ENCODE measurements at places on chromosomes 4 and X.

DNA sequence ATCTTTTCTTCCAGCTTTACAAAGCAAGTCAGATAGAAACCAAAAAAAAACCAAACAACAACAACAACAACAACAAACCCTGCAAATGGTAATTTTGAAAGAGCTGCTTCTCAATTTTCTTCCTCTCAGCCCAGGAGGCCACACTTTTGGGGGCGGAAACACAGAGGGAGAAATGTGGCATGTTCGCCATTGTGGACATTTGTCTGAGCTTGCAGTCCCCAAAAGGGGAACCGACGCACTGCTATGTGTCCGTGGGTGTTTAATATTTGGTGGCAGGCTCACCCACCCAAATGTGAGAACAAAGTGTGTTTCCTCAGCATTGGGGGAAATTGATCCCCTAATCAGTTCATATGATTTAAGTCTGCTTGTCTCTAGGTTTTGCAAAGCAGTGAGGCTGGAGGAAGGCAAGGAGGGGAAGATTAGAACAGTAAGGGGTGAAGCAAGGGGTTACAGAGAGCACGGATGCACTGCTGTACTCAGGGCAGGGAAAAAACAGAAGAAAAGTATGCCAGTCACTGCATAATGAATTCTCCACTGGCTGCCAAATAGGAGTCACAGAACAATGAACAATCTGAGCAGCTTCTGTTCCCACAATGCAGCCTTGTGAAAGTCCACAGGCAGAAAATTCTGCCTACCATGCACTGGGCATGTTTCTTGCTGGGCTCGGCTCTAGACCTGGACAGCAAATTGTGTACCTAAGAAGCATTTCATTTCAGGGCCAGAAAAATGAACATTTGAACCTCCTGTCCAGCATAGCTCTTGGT is 74.7 kb upstream of the GPM6B start:
- peak; percentile 25 for DNase-seq

- DNase-seq, result no peak
These were observed 132.9 kb upstream of the IGFBP7 start for GRCh38 chr4:57243076-57243475.

- no peak for DNase-seq
These were observed 618 bp upstream of the FOXO4 start for GRCh38 chrX:71095033-71095432.

DNA sequence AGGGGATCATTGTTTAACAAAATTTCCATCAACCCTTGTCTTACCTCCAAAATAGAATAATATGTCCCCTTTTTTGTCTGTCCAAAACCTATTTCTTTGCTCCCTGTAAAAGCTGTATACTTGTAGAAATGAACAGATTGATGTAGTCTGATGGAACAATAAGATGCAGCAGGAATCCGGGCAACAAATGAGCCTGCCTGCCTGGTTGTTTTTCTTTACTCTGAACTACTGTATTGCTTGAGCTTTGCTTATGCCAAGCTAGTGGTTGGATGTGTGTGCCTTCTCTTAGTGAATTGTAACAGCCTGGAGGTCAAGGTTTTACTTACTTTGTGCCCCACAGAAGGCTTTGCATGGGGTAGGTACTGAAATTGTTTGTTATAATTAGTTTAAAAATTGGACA is 116.2 kb upstream of the TLL1 start:
- DNase-seq, result no peak

- DNase-seq, result no peak
These were observed 119.5 kb downstream of the GLRA3 start for GRCh38 chr4:174709526-174709925.

DNA sequence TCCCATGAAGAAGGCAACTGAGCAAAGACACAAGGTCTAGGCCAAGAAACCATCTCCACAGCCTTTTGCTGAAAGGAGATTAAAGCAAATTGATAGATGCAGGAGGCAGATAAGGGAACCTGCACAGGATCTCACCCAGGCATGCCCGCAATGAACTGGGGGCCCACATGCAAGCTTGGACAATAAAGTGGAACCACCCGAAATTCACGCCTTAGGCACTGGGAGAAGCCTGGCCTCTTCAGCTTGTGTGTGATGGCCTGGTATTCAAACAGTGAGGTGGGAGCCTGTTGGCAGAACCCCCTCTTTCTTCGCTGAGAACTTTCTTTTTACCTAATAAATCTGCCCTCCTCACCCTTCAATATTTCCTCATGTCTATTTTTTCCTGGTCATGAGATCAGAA is 213.2 kb downstream of the NR3C2 start:
- no peak for DNase-seq

- DNase-seq, result peak; percentile 0
These were observed 424 bp downstream of the SATL1 start for GRCh38 chrX:85243155-85243554.

GRCh38 chr4:111066887-111067286 is 444.0 kb upstream of the PITX2 start:
- DNase-seq, result peak; percentile 52

GRCh38 chr4:76293772-76294171 is 12.8 kb upstream of the STBD1 start:
- no peak for DNase-seq

GRCh38 chrX:65837875-65838549 is 170.6 kb downstream of the MSN start:
- no peak for DNase-seq

- no peak for DNase-seq
These were observed 119.0 kb downstream of the ANKRD50 start for GRCh38 chr4:124593494-124593893.

GRCh38 chrX:150857453-150857852 is 41.0 kb downstream of the CD99L2 start:
- DNase-seq, result no peak

DNA sequence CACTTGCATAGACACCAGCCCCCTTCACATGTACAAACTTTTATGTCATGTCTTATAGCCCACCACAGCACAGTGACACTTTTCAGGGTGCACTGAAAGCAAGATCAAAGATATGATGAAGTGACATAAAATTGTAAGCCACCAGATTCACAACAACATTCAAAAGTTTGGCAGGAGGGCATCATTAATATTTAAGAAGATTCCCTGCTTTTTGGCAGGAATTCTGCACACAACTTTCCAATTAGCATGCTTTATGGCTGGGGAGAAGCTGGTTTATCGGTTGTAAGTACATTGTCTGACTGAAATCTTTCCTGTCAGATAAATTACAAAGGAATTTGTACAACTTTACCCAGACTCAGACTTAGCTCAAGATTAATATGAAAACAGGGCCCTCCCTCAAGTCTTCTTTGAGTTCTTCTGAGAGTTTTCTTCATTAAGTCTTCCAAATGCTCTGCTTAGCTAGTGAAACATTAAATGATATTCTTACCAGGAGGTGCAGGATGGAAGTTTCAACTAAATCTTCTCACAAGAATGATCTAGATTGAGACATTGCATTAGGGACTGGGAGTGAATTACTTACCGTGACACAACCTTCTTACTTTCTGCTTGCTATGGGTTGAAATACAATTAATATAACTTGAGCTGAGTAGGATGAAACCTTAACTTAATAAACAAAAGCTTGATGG is 523.8 kb downstream of the PPARGC1A start:
- DNase-seq, result peak; percentile 54

GRCh38 chr4:111263836-111264235 is 641.0 kb upstream of the PITX2 start:
- no peak for DNase-seq

- DNase-seq, result peak; percentile 52
These were observed 358.7 kb upstream of the CTSO start for GRCh38 chr4:156312261-156312847.

DNA sequence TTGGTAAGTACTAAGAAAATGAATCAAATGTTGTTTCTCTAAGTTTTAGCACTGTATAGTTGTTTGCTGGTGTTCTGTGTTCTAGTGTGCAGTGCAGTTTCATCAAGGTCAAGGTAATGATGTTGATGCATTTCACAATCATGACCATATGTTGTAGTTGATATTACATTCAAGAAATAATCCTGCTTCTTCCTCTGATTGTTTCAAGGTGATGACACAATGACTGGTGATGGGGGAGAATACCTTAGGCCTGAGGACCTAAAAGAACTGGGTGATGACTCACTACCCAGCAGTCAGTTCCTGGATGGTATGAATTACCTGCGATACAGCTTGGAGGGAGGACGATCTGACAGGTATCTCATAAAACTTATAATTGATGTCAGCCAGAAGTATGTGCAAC is 261.6 kb downstream of the ANK2 start:
- DNase-seq, result peak; percentile 57

DNA sequence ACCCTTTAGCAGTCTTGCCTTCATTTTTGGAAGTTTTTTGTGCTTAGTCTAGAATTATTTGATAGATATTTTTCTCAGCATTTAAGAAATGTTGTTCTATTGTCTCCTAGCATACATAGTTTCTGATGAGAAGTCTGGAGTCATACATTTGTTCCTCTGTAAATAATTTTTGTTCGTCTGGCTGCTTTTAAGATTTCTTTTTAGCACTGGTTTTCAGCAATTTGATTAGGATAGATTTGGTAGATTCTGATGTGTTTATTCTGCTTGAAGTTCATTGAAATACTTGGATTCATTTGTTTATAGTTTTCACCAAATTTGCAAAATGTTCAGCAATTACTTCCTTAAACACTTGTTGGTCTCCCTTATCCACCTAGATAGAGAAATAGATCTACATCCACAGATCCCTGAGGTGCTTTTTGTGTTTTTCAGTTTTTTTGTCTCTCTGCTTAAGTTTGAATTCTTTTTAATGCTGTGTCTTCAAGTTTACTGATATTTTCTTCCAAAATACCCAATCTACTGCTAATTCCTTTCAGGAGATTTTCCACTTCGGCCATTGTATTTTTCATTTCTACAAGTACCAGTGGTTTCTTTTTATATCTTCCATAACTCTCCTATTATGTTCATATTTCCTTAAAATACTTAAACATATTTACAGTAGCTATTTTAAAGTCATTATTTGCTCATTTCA is 64.9 kb downstream of the ABLIM2 start:
- DNase-seq, result no peak

GRCh38 chr4:14375816-14376215 is 626.5 kb upstream of the CPEB2 start:
- peak; percentile 23 for DNase-seq

GRCh38 chr4:150006197-150006596 is 72.0 kb upstream of the DCLK2 start:
- no peak for DNase-seq

DNA sequence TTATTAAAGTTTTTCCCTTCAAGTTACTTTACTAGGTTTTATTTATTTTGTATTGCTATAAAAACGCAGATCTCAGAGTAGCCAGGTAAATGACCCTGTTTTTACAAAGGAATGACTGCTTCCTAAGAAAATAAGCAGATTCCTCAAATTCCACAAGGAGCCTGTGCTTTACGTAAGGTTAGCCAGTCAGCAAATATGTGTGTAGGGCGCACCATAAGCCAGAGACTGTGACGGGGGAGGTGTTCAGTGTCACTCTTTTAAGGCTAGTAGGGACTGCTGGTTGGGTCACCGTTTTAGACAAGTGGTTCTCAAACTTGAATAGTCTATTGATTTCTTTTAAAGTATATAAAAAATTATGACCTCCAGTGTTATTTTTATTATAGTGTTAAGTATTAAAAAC is 119.9 kb downstream of the ANK2 start:
- DNase-seq, result peak; percentile 81

DNA sequence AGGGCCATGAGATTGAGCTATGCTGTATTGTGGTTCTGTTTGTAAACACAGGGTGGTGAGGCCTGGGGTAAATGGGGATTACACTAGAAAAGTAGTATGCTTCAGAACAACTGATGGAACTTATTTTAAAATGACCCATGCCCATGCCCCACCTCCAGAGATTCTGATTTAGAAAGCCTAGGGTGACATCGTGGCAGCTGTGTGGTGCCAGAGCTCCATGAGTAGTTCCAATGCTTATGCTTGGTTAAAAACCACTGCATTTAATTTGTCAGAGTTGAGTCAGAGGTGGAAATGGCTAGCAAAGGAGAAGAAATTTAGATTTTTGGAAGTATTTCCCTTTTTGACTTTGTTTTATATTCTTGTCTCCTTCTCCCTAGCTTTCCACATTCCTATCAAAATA is 63.4 kb upstream of the PDE5A start:
- DNase-seq, result no peak

DNA sequence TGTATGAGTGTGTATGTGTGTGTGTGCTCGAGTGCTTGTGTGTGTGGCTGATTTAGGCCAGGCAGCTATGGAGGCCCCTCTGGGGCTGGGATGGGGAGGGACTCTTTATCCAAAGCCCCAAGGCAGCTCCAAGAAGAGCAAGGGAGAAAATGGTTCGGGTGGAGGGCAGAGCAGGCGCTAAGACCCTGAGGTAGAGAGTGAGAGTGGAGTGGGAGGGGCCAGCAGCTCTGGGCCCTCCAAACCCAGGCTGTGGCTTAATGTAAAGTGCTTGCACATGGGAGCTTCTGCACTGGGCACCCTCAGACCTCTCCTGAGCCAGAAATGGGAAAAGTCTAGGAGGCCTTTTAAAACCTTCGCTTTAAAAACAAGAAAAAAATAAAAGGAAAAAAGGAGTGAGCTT is 233.5 kb upstream of the PSAPL1 start:
- DNase-seq, result no peak

- DNase-seq, result no peak
These were observed 27.2 kb upstream of the SLC34A2 start for GRCh38 chr4:25628451-25628850.

DNA sequence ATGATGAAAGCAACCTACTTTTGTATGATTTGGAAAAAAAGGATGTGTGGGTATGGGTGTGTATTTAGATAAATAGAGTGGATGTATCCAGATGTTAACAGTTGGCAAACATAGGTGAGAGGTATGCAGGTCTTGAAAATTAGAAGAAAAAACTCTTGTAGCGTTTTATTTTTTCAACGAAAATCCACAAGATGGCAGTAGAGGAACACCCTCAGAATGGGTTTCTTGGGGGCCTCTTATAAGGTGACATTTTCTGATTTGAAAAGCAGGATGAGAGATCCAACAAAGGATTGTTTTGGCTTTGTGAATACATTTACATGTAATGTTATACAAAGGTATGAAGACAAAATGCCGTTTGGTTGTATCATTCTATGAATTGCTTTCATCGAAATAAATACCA is 68.3 kb downstream of the FMR1NB start:
- peak; percentile 44 for DNase-seq

- no peak for DNase-seq
These were observed 2.1 kb downstream of the JAKMIP1 start for GRCh38 chr4:6198278-6198677.

DNA sequence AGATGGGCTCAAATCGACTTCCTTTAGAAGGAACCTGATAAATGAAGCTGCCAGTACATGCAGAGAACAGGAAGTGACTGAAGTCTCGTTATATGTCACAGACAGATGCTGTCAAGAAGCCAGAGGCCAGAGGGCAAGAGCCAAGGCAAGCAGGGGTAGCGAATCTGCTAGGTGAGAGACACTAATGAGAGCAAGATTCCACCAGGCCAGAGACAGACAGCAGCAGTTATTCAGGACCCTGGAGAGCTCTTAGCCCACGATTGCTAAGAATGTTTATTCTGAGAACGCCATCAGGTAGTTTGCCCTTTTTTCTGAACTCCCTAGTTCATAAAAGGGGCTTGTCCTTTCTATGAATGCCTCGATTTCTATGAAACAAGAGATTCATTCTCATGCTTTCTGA is 73.7 kb downstream of the BEND2 start:
- peak; percentile 7 for DNase-seq

GRCh38 chr4:143355540-143356217 is 19.0 kb downstream of the GAB1 start:
- peak; percentile 89 for DNase-seq
